ENCODE measurements at places on chromosomes 11 and 22.

DNA sequence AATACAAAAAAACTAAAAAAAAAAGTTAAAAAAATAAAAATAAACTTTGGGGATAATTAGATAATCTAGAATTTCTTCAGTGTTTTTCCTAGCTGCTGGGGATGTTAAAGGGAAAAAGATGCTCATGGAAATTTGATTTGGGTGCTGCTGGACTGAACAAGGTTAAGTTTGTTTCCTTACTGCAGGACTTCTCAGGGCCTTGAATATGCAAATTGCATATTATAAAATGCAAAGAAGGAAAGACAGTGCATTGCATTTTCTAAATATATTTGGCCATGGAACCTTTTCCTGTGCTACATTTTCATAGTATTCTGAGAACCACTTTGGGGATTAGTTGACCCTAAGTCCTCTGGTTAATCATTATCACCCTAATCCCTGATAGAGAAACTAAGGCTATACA is 79.6 kb downstream of the ABTB2 start:
- no peak for DNase-seq

DNA sequence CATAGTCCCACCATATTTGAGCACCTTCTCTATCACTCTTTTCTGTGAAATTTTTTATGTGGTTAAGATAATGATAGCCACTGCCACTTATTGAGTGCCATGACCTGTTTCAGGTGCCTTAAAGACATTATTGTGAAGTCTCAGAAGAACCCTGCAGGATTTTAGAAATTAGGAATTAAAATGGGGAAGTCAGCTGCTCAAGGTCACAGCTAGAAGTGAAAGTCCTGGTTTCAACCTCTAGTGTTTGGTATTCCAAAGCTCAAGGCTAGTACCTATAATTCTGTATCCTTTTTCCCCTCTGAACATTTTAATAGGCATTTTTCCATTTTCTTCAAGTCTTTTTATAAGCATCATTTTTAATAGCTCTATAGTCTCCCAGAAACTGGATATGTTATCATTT is 9.0 kb upstream of the RRM1 start:
- no peak for DNase-seq

DNA sequence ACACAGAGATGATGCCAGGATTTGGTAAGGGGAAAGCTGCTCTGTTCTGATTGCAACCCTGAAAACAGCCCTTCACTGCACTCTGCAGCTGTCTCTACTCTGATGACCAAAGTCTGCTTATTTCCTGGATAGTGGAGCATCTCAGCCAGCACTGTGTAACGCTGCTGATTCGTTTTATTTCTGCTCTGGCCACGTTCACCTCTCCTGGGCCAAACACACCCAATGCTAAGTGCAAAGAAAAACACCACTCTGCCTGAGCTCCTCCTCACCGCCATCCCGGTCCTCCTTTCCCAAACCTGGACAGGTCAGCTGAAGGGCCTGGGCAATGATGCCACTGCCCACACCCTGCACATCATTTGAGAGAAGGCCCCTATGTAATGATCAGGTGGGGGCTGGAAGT is 529.3 kb upstream of the B3GAT1 start:
- DNase-seq = no peak

GRCh38 chr11:125368757-125369156 is 127.3 kb downstream of the FEZ1 start:
- no peak for DNase-seq

- no peak for DNase-seq
Observed at GRCh38 chr22:27065279-27065678, 407.9 kb downstream of the MIAT start.

DNA sequence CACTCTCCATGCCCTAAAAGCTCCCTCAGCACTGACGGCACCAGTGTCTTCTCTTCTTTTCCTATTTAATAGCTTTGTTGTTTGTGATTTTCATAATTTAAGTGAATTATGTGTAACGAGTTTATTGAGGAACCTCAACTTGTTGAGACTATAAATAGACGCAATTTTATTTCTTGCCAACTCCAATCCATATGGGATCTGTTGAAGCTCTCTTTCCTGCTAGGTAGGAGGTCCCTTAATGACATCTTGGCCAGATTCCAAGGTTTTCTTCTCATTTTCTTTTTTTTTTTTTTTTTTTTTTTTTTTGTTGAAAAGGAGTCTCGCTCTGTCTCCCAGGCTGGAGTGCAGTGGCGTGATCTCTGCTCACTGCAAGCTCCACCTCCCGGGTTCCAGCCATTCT is 14.2 kb downstream of the RTL6 start:
- no peak for DNase-seq

- peak; percentile 67 for DNase-seq
Observed at GRCh38 chr11:13949876-13950275, 12.6 kb upstream of the SPON1 start.

- no peak for DNase-seq
Observed at GRCh38 chr22:45639747-45640102, 31.9 kb upstream of the ATXN10 start.

DNA sequence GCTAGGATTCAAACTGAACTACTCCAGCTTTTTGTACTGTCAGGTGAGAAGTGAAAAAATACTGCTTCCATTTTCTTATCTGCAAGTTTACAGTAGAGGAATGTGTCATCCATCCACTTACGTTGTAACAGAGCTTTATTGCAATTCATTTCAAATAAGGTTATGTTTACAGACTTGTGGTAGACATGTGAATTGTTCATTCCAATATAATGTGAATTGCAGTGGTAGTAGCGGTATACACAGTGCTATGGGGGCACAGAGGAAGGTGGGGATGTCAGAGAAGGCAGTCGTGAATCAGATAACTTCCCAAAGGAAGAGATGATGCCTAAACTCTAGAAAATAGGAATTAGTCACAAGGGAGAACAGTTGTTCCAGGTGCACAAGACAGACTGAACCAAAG is 42.5 kb downstream of the CEP57 start:
- peak; percentile 67 for DNase-seq

DNA sequence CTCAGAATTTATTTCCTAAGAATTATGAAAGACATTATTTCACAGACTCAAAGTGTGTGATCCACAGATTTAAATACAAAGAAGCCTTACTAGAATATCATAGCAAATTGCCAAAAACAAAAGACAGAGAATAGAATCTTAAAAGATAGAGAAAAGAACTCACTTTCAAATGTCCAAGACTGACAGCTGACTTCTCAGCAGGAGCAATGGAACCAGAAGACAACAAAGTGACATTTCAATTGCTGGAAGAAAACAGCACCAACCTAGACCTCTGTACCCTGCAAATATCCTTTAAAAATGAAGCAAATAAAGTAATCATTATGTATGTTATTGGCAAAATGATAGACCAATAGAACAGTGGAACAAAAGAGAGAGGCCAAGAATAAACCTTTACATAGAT is 109.2 kb downstream of the TTC17 start:
- DNase-seq = no peak

GRCh38 chr11:44139565-44140330 is 44.3 kb downstream of the EXT2 start:
- no peak for DNase-seq

DNA sequence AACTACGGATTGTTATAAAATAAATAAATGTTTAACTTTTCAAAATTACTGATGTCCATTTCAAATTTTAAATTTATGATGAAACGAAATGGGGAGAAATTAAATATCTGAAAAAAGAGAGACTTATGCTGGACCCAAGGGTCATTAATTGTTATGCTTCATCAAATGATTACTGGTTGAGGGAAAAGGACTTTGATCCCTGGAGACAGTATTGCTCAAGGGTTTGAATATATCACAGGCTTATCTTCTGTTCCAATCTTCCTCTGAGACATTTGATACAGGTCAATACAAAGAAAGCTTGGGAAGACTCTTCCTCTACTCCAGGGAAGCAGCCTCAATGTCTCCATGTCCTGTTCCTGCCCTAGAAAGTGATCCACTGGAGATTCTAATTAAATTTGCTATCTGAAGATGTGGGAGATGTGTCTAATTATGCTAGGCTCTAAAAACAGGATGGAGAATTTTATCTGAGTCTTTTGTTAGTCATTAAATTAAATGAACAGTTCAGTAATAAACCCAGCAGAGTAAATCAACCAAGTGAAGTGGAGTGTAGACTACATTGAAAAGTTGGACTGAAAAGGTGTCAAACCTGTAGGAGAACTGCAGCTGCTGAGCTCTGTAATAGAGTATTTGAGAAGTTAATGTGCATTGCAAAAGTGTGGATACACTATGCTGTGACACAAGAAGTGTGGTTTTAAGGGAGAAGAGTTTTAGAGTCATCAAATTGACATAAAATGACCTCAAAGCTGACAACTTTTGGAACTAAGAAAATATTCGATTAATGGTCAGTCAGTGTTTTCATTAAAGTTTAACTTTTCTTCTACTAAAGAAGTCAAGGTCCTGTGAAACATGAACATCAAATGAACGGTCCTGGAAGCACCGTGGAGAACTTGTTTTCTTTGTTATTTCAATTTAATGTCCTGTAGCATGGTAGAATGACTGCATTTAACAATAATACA is 623.7 kb upstream of the CCDC90B start:
- no peak for DNase-seq

- DNase-seq = no peak
Observed at GRCh38 chr11:84564867-84565184, 1062.3 kb downstream of the DLG2 start.

DNA sequence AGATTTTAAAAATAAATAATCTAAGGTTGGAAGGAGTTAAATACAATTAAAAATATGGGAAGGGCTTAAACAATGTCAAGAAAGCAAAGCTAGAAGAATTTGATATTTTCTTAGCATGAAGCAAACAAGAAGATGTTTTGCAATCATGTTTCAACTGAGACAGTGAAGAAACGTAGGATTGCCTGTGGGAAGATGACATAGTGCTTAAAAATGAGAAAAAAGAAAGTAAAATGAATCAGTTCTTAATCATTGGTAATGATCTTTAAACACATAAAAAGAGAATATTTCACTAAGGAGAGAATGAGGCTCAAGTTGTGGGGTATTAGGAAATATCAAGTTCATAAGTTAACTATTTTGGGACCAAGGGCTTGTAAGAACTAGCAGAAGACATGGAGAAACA is 855.0 kb downstream of the METTL15 start:
- no peak for DNase-seq

GRCh38 chr11:76238551-76238950 is 32.2 kb upstream of the WNT11 start:
- DNase-seq = no peak

GRCh38 chr11:116696381-116696941 is 76.3 kb downstream of the BUD13 start:
- DNase-seq = peak; percentile 51

DNA sequence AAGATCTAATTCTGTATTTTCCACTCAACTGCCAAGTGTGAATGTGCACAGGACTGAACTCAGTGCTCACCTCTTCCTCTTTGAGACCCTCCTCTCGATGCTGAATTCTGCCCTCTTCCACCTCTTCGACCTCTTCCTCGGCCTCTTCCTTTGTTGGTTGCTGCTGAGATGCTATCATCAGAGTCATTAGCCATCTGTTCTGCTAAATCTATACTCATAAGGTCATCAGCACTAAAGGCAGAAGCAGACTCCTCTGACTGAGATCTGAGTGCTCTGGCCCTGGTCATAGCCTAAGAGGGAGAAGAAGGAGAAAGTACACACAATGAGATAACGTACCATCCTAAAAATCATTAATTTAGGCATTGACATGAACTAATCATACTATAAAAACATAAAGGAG is 45.9 kb upstream of the GPR83 start:
- no peak for DNase-seq

DNA sequence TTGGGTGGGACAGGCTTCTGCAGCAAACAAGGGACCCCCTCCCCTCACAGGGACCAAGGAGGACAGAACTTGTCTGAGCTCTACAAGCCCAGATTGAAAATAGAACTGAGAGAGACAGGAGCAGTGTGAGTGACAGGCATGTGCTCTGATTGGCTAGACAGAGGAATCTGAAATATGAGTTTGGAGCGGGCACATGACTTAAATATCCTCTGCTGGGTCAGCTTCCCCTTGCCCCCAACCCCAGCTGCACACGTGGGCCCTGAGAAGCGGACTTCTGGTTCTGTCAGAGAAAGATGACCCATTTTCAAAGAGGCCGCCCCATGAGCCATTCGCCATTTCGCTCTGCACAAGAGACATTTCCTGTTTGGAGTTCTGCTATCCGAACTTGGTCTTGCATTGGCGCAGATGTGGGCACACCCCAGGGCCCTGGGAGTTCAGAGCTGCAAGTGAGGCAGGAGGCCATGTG is 5.3 kb downstream of the TUBA8 start:
- no peak for DNase-seq

DNA sequence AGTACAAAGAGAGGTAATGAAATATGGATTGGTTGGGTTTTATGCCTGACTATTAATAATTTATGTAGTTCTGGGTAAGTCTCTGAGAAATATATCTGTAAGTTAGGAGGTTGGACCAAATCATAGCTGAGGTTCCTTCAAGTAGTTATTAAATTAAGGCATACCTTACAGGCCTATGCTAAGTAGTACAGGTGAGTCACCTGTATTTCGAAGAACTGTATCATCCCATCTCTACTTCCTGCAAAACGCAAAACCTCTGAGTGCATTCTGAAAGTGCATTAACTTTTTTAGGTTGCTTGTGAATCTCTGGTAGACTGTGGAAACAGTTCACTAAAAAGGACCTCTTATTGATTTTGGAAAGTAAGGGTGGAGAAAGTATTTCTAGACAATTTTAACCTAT is 37.1 kb downstream of the APOL5 start:
- no peak for DNase-seq

DNA sequence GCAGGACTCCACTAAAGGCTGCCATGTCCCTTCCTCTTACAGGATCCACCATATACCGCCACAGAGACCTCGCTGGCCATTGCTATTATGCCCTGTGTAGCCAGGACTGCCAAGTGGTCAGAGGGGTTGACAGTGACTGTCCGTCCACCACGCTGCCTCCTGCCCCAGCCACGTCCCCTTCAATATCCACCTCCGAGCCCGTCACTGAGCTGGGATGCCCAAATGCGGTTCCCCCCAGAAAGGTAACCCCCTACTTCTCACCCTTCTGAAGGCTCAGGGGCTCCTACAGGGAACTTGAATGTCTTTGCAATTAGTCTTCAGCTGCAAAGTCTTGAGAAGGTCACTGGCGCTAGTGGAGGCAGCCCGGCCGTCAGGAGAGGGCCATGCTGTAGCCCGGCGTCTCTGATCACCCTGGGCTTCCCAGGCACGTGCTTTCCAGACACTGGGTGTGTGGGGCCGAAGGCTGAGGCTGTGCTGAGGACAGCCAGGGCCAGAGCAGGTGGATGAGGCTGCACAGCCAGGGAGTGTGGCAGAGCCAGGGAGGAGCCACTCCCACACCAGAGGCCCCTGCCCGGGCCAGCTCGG is 30.0 kb upstream of the MUC5B start:
- DNase-seq = no peak

Measured in NCI-H226 (cell line).